ENCODE measurements at places on chromosomes 12 and 14.

- no peak overlapping the region for H3K27ac ChIP-seq
- no peaks in the 10 kb centered on the region for H3K4me1 ChIP-seq
- DNase-seq, result no peak
- peaks cover 2% of the 10 kb centered on the region for H3K36me3 ChIP-seq
Observed at GRCh38 chr14:89137526-89138163, 279.4 kb downstream of the FOXN3 start.

GRCh38 chr12:47973870-47974269 is 10.5 kb downstream of the TMEM106C start:
- no peak overlapping the region for H3K4me3 ChIP-seq
- no peak overlapping the region for H3K27ac ChIP-seq
- H3K36me3 ChIP-seq, result no peaks in the 10 kb centered on the region
- H3K4me1 ChIP-seq, result no peaks in the 10 kb centered on the region

DNA sequence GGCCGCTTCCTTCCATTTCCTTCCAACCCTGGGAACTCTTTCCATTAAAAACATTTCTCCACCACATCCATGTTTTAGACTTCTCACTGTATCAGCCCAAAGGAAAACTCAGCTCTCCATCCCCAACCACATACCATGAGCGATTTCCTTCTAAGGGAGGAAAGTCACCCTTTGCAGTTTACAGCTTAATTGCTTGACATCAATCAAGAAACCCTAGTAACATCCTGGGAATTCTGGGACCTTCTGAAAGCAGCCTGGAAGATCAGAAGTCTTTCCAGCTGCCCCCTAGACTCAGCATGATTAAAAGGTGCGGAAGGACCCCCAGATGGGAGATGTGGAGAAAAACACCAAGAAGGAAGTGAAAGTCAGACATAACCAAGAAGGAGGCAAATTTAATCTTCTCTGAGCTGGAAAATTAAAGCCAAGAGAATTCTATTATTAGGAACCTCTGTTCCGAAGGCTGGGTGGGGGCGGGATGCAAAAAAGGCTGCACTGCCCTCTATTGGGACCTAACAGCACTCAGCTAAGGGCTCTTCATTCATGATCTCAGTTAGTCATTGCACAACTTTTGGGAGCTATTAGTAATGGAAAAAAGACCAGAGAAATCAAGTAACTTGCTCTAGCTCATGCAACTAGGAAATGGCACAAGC is 73.3 kb upstream of the PLXNC1 start:
- H3K4me1 ChIP-seq, result peaks cover 15% of the 10 kb centered on the region
- H3K4me3 ChIP-seq, result no peak overlapping the region
- no peaks in the 10 kb centered on the region for H3K36me3 ChIP-seq
- DNase-seq, result no peak

- DNase-seq, result no peak
- H3K4me3 ChIP-seq, result no peak overlapping the region
- peaks cover 32% of the 10 kb centered on the region for H3K4me1 ChIP-seq
- no peak overlapping the region for H3K27ac ChIP-seq
Observed at GRCh38 chr12:50419112-50419909, 18.6 kb downstream of the LARP4 start.

- H3K4me1 ChIP-seq, result peaks cover 53% of the 10 kb centered on the region
- peak overlapping the region; percentile 30 for H3K4me3 ChIP-seq
- no peak overlapping the region for H3K27ac ChIP-seq
- peaks cover 13% of the 10 kb centered on the region for H3K36me3 ChIP-seq
Observed at GRCh38 chr12:8038659-8039114, 6.2 kb downstream of the FOXJ2 start.

DNA sequence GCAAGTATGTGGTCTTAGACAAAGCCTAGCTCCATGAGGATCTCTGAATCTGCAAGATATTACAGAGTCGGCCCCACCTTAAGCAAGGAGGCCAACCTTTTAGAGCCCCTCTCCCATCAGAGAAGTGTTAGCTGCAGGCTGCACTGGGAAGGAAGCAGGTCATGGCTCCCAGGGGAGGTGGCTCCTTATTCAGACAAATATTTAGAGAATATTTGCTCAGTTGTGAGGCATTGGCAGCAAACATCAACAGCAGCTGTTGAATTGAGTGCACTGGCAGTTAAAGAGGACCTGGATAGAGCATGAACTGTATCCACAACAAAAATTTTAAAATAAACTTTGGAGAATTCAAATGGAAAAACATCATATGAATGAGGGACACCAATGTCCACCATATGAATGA is 44.7 kb downstream of the FSCB start:
- no peak for DNase-seq
- H3K4me1 ChIP-seq, result no peaks in the 10 kb centered on the region
- H3K27me3 ChIP-seq, result no peaks in the 10 kb centered on the region
- H3K36me3 ChIP-seq, result no peaks in the 10 kb centered on the region
